ENCODE measurements at places on chromosomes 2 and 18. TPM values are rescaled to one million over a fixed set of nuclear protein-coding genes. Genes with fewer than 3 reads are reported as not detected.

ALPG gene
- total RNA-seq: not detected

WNT10A gene
- 0.46 TPM for total RNA-seq

FAM228B gene
- total RNA-seq: 79.1 TPM

PLEKHH2 gene
- 7.6 TPM for total RNA-seq

RAD51AP2 gene
- 1.2 TPM for total RNA-seq

All from diencephalon (tissue), 1 donor.